Glutamatergic neuron (in vitro differentiated cells): ENCODE measurements at places on chromosomes 12 and 14. TPM values are rescaled to one million over a fixed set of nuclear protein-coding genes. Genes with fewer than 3 reads are reported as not detected.

DNA sequence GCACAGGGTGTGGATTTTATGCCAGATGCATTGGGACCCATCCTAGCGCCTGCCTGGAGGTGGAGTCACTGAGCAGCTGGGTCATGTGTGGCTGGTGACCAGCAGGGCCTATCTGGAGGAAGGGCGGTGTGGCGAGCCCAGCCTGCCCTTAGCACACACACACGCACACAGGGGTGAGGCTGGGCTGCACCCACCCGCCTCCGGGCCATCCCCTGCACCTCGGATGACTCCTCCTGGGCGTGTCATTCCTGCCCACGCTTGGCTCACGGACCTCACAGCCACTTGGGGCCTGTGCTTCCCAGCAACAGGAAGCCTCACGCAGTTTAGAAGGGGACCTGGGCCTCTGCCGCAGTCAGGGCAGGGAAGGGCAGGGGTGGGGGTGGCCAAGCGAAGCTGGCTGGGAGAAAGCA is 36.2 kb upstream of the FZD10 start:
- DNase-seq: no peak
- H3K27ac ChIP-seq: no peak overlapping the region
- peaks cover 12% of the 10 kb centered on the region for H3K4me1 ChIP-seq
- H3K4me3 ChIP-seq: no peak overlapping the region

DNA sequence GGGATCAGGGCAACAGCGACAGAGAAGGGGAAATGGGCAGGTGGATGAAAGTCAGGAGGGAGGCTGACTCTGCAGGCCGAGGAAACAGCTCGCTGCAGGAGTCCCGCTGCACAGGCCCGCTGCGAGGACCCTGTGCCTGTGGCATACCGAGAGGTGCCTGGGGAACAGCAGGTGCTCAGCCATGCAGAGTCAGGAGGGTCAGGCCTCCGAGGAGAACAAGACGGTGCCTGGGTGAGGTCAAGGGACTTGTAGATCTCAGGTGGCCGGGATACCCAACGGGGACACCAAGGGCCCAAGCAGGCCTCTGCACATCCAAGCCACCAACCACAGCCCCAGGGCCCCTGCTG is 67.5 kb downstream of the NCOR2 start:
- peak overlapping the region; percentile 75 for H3K27ac ChIP-seq
- H3K4me3 ChIP-seq: peak overlapping the region; percentile 71
- DNase-seq: no peak

- DNase-seq: peak; percentile 77
- H3K27ac ChIP-seq: peak overlapping the region; percentile 72
- H3K36me3 ChIP-seq: no peaks in the 10 kb centered on the region
- peaks cover 21% of the 10 kb centered on the region for H3K27me3 ChIP-seq
Observed at GRCh38 chr14:105481886-105482457, 4.7 kb upstream of the CRIP1 start.

GRCh38 chr14:80323038-80323665 is 111.8 kb upstream of the DIO2 start:
- H3K4me3 ChIP-seq: no peak overlapping the region
- DNase-seq: no peak
- no peaks in the 10 kb centered on the region for H3K27me3 ChIP-seq

The PNP gene
- total RNA-seq: 25.9 TPM

The CABP1 gene
- total RNA-seq: 0.83 TPM

The TPPP2 gene
- not detected for total RNA-seq

The YBX3 gene
- total RNA-seq: 39.0 TPM

The TMEM117 gene
- not detected for total RNA-seq
